Heart right ventricle (tissue), 16 donors: ENCODE measurements at places on chromosomes 6 and 20. TPM values are rescaled to one million over a fixed set of nuclear protein-coding genes. Genes with fewer than 3 reads are reported as not detected.
A peak's percentile ranks its signal among the peaks of the same experiment; 100 is the strongest.

GRCh38 chr20:48760403-48760983 is 67.3 kb downstream of the PREX1 start:
- no peaks in the 10 kb centered on the region for H3K36me3 ChIP-seq
- no peaks in the 10 kb centered on the region for H3K4me1 ChIP-seq
- peak overlapping the region; percentile 94 for H3K27ac ChIP-seq
- DNase-seq = no peak
- H3K4me3 ChIP-seq = no peak overlapping the region

DNA sequence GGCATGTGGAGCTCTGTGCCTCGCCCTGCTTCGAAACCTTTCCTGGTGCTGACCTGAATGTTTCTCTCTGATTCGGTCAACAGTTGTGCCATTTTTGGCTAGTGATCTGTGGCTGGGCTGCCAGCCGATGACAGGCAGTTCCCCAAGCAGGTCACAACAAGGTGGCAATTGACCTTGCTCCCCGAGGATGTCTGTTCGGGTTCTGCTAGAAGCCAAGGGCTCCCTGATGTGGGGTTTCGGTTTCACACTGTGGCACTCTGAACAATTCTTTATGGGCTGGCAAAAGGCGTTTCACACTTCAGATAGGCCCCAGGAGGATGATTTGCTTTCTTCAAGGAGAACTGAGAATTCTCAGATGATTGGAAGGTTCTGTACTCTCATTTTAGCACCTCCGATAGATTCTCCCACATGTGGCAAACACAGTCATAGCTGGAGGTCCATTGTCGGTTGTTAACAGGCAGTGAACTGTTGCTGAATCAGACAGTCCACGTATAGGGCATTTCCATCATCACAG is 135.6 kb downstream of the SLC24A3 start:
- no peaks in the 10 kb centered on the region for H3K4me1 ChIP-seq
- no peak overlapping the region for H3K4me3 ChIP-seq
- H3K27ac ChIP-seq = no peak overlapping the region
- no peak for DNase-seq

GRCh38 chr6:52728394-52728793 is 34.9 kb downstream of the GSTA2 start:
- no peak overlapping the region for H3K27ac ChIP-seq
- DNase-seq = no peak
- H3K4me3 ChIP-seq = no peak overlapping the region
- H3K36me3 ChIP-seq = no peaks in the 10 kb centered on the region

- no peak for DNase-seq
- no peak within 1 kb of the TSS for H3K4me3 ChIP-seq
- H3K36me3 ChIP-seq = no peaks in the 10 kb centered on the region
- H3K4me1 ChIP-seq = no peaks in the 10 kb centered on the region
These were observed at the start of gene WFDC10A for GRCh38 chr20:45629496-45630100. Gene WFDC10A, plus strand, starts transcription at chr20:45629739. Its CDS starts 75 bp downstream, at chr20:45629814.

- no peaks in the 10 kb centered on the region for H3K4me1 ChIP-seq
- no peak overlapping the region for H3K4me3 ChIP-seq
- no peaks in the 10 kb centered on the region for H3K27me3 ChIP-seq
- DNase-seq = no peak
- no peaks in the 10 kb centered on the region for H3K36me3 ChIP-seq
These were observed 147.4 kb downstream of the FOXC1 start for GRCh38 chr6:1757131-1757530.

- H3K27me3 ChIP-seq = peaks cover 14% of the 10 kb centered on the region
- H3K36me3 ChIP-seq = no peaks in the 10 kb centered on the region
- no peak overlapping the region for H3K27ac ChIP-seq
- DNase-seq = no peak
These were observed 192.4 kb downstream of the SLC24A3 start for GRCh38 chr20:19404826-19405225.

DNA sequence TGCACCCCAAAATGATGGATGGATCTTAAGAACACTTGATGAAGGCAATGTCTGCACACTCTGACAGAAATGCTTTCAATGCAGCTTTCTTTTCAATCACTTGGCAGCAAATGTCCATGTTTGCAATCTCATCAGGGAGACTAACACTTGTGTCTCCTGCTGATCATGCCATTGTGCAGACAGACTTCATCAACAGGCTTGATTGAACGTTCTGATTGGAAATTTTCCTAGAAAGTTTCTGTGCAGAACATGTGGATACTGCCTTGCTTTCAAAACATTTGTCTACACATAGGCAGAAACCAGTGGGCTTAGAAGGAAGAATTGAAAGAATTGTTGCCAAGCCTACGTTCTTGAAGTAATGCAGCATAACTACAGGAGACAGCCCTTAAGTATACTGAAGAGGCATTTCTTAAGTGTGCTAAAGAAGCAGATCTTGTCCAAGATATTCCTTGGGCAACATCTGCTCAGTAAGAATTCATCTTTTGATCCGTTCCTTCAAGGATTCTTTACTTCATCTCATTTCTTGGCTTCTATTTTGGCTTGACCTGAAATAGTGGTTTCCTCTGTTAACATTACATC is 120.4 kb upstream of the PLCB4 start:
- no peak for DNase-seq
- H3K4me1 ChIP-seq = peaks cover 11% of the 10 kb centered on the region
- no peaks in the 10 kb centered on the region for H3K36me3 ChIP-seq
- no peak overlapping the region for H3K4me3 ChIP-seq
- H3K27ac ChIP-seq = no peak overlapping the region
- H3K27me3 ChIP-seq = no peaks in the 10 kb centered on the region

GRCh38 chr6:143195349-143195845 is 134.7 kb downstream of the AIG1 start:
- H3K4me1 ChIP-seq = peaks cover 41% of the 10 kb centered on the region
- H3K4me3 ChIP-seq = no peak overlapping the region
- no peaks in the 10 kb centered on the region for H3K36me3 ChIP-seq
- no peaks in the 10 kb centered on the region for H3K27me3 ChIP-seq
- no peak overlapping the region for H3K27ac ChIP-seq
- DNase-seq = peak; percentile 38

- peaks cover 39% of the 10 kb centered on the region for H3K27me3 ChIP-seq
- no peak overlapping the region for H3K27ac ChIP-seq
- DNase-seq = no peak
- no peaks in the 10 kb centered on the region for H3K36me3 ChIP-seq
- H3K4me3 ChIP-seq = no peak overlapping the region
- H3K4me1 ChIP-seq = no peaks in the 10 kb centered on the region
These were observed 30.6 kb upstream of the HLA-DQB1 start for GRCh38 chr6:32697031-32697430.

GRCh38 chr20:44137266-44137801 is 49.7 kb downstream of the JPH2 start:
- H3K4me3 ChIP-seq = no peak overlapping the region
- no peaks in the 10 kb centered on the region for H3K36me3 ChIP-seq
- H3K4me1 ChIP-seq = peaks cover 54% of the 10 kb centered on the region
- H3K27ac ChIP-seq = peak overlapping the region; percentile 64
- peaks cover 4% of the 10 kb centered on the region for H3K27me3 ChIP-seq

DNA sequence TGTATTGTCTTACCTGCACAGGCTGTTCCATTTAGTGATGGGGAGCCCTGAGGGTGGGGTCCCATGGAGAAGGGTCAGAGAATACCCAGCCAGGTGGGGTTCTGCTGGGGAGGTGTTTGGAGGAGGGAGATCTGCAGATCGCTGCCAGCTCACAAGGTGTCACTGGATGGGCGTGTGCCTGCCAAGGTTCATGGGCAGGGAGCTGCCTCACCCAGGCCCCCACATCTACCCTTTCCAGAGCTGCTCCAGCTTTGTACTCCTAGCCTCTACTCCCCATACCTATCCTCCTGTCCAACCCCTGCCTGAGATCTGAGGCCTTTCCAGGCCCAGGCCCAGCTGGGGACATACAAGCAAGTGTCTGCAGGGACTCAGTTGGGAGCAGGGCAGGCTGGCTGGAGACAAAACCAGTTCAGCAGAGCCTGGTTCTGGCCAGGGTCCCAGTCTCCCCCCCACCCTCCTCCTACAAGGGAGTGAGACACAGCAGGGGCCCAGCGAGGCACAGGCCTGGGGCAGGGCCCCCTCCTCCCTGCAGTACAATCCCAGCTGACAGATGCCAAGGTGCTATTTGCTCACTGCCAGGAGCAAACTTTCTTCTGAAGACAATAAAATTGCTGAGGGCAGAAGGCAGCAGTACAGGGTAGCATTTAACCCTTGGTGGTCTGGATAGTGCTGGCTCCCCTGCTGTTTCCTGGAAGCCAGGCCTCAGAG is 19.7 kb downstream of the SPDEF start:
- no peak overlapping the region for H3K4me3 ChIP-seq
- H3K27me3 ChIP-seq = no peaks in the 10 kb centered on the region

DNA sequence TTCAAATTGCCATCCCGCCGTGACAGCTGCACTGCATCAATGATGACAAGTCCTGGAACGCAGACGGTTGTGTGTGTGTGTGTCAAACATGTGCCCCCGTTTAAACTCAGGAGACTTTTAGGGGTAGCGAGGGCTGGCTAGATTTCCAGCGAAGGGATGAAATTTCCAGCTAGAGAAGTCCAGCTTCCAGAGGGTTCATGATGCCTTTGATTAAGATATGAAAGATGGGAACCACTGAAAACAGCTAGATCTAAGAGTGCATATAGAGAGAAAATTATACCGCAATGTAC is 644 bp downstream of the KIZ start:
- no peaks in the 10 kb centered on the region for H3K27me3 ChIP-seq
- DNase-seq = no peak
- H3K36me3 ChIP-seq = no peaks in the 10 kb centered on the region
- no peaks in the 10 kb centered on the region for H3K4me1 ChIP-seq
- peak overlapping the region; percentile 85 for H3K4me3 ChIP-seq

DNA sequence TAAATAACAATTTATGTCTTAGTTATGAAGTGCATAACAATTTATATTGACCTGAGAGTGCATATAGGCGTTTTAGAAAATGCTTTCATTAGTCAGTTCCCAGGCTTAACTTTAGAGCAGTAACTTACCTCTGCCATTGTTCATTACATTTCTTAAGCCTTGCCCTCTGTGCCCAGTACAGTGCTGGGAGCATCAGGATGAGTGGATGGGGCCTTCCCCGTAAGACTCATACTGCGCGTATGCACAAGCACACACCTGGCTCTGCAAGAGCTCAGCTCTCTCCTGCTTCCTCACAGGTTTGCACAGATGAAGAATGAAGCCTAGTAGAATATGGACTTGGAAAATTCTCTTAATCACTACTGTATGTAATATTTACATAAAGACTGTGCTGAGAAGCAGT is 125.0 kb downstream of the MAP3K4 start:
- H3K36me3 ChIP-seq = no peaks in the 10 kb centered on the region
- no peak overlapping the region for H3K27ac ChIP-seq
- no peak for DNase-seq
- no peaks in the 10 kb centered on the region for H3K4me1 ChIP-seq
- H3K27me3 ChIP-seq = no peaks in the 10 kb centered on the region
- no peak overlapping the region for H3K4me3 ChIP-seq

DNA sequence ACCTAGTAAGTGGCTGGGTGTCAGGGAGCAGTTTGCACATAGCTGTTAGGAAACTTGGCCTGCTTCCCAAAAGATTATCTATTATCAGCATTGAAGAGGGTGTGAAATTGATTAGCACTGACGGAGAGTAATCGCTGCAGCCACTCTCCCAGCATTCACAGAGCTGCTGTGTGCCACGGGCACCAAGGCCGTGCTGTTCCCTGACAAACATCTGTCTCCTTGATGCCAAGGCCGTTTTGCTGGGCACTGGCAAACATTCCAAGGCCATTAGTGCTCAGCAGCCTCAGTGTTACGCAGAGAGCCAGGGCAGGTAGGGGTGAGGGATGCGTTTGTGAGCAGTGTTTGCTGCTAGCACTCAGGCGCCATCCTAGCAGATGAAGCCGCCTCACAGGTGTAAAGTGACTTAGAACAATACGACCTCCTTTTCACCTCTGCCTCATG is 57.7 kb upstream of the VSTM2L start:
- peak; percentile 58 for DNase-seq
- H3K4me1 ChIP-seq = peaks cover 3% of the 10 kb centered on the region
- H3K4me3 ChIP-seq = no peak overlapping the region
- H3K27me3 ChIP-seq = no peaks in the 10 kb centered on the region

GRCh38 chr6:146389740-146390139 is 153.9 kb upstream of the RAB32 start:
- H3K27me3 ChIP-seq = no peaks in the 10 kb centered on the region
- H3K27ac ChIP-seq = no peak overlapping the region

- H3K27ac ChIP-seq = no peak overlapping the region
- DNase-seq = no peak
- H3K36me3 ChIP-seq = no peaks in the 10 kb centered on the region
These were observed 51.2 kb downstream of the ISM1 start for GRCh38 chr20:13271977-13272975.

DNA sequence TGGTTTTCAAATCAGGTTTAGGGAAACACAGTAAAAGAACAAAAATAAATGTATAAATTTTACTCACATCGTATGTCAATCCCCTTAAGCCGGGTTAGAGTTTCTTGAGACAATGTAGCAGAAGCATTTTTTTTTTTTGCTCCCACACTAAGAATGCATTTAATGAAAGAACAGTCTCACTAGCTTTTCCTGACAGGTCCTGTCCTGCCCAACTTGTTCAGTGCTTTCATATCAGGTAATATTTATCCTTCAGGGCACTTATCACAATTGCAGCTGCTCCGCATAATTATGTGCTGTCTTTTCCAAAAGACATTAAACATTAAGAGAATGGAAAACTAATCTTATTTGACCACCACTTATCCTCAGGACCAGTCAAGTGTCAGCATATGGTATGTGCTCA is 632.0 kb downstream of the HTR1B start:
- no peak overlapping the region for H3K27ac ChIP-seq
- DNase-seq = no peak
- no peak overlapping the region for H3K4me3 ChIP-seq
- no peaks in the 10 kb centered on the region for H3K27me3 ChIP-seq
- H3K4me1 ChIP-seq = no peaks in the 10 kb centered on the region
- no peaks in the 10 kb centered on the region for H3K36me3 ChIP-seq

- no peak for DNase-seq
- no peak overlapping the region for H3K4me3 ChIP-seq
- H3K27me3 ChIP-seq = no peaks in the 10 kb centered on the region
- no peak overlapping the region for H3K27ac ChIP-seq
- H3K36me3 ChIP-seq = no peaks in the 10 kb centered on the region
These were observed 53.4 kb downstream of the NUS1 start for GRCh38 chr6:117728626-117729025.

Gene IL20RA
- total RNA-seq = 2.0 TPM

Gene CTNNBL1
- total RNA-seq = 54.6 TPM

Gene GLO1
- 77.1 TPM for total RNA-seq

Gene RBM12
- total RNA-seq = 52.8 TPM

Gene PBOV1
- not detected for total RNA-seq

Gene MUCL3
- not detected for total RNA-seq

Gene PDYN
- total RNA-seq = not detected

Gene AIF1
- total RNA-seq = 6.7 TPM

Gene NDUFAF4
- total RNA-seq = 96.9 TPM
